ENCODE measurements at places on chromosomes 12 and 14. TPM values are rescaled to one million over a fixed set of nuclear protein-coding genes. Genes with fewer than 3 reads are reported as not detected.

DNA sequence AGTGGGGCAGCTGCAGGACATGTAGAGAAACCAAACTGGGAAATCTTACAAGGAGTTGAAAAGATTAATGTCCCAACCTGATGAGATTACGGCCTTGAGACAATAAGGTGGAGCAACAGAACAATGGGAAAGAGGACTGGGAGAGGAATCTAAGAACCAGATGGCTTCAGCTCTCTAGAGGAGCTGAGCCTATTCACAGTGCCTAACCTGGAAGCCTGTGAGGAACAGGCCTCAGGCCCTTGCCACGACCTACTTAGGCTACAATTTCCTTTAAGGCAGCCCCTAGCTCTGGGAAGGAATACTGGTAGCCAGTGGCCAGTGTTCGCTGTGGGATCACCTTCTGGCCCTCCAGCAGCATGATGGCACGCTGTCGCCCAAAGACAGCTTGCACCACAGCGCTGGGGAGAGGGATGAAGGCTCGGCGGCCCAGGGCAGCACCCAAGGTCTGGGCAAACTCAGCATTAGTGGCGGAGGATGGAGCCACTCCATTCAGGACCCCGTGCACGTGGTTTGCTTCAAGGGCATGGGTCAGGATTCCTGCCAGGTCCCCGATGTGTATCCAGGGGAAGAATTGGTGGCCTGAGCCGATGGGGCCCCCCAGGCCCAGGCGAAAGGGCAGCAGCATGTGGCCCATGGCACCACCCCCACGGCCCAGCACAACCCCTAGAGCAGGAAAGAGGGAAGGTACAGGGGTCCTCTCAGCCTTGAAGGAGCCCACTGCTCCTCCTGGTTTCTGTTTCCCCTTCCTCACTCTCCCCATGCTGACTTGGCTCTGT lies 2.6 kb downstream of the SDR39U1 start:
- H3K36me3 ChIP-seq = peaks cover 24% of the 10 kb centered on the region
- peaks cover 14% of the 10 kb centered on the region for H3K4me1 ChIP-seq
- H3K27ac ChIP-seq = no peak overlapping the region
- no peak overlapping the region for H3K4me3 ChIP-seq

GRCh38 chr14:36702474-36702873 lies 40.8 kb downstream of the PAX9 start:
- DNase-seq = no peak
- no peaks in the 10 kb centered on the region for H3K4me1 ChIP-seq
- H3K36me3 ChIP-seq = no peaks in the 10 kb centered on the region
- no peak overlapping the region for H3K4me3 ChIP-seq

The ASB2 gene
- 40.4 TPM for total RNA-seq

DNA sequence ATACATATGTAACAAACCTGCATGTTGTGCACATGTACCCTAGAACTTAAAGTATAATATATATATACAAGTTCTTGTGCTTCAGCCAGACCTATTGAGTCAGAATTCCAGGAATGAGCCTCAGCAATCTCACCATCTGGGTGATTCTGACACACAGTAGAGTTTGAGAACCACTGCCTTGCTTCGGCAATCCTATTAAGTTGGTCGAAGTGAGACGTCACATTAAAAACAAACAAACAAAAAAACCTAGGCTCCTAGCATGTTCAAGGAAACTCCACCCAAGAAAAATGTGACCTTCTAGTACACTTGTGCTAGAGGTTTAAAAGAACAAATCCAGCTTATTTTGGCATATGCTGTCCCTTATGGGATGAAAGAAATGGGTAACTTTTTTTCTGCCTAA lies 115.8 kb downstream of the SINHCAF start:
- no peak for DNase-seq
- H3K27ac ChIP-seq = no peak overlapping the region
- H3K36me3 ChIP-seq = no peaks in the 10 kb centered on the region
- H3K4me1 ChIP-seq = peaks cover 2% of the 10 kb centered on the region

DNA sequence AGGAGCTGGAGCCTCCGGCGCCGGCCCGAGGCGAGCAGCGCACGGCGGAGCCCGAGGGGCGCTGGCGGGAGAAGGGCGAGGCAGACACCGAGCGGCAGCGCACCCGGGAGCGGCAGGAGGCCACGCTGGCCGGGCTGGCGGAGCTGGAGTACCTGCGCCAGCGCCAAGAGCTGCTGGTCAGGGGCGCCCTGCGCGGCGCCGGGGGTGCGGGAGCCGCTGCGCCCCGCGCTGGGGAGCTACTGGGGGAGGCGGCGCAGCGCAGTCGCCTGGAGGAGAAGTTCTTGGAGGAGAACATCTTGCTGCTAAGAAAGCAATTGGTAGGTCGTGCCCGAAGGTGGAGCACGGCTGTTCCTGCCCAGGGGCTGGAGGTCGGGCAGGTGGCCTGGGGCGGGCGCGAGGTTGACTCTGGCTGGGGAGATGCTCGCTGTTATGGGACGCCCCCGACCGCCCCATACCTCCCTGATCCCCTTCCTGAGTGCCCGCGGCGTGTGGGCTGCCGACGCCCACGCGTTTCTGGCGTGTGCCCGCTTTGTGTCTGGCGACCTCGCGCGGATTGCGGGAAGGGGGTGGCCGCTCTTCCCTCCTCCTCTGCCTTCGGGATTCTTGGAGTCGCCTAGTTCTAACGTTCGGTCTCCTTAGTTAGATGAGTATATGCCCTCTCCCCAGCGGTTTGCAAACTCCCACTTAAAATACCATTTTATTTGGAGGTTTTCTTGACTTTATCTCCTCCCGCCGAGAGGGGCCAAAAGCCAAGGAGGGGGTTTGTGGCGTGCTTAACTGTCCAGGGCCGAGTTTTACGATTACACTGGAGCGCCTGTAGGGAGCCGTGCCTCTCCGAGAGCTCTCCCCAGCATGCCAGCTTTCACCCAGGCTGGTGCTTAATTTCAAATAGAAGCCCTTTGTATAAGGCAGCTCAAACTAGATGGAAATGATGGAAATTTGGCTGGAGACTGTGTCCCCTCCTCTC lies 752 bp downstream of the DACT1 start:
- peaks cover 9% of the 10 kb centered on the region for H3K4me1 ChIP-seq
- H3K27ac ChIP-seq = no peak overlapping the region
- peak overlapping the region; percentile 56 for H3K4me3 ChIP-seq
- H3K36me3 ChIP-seq = no peaks in the 10 kb centered on the region
- H3K27me3 ChIP-seq = peaks cover 8% of the 10 kb centered on the region
